Esophagus mucosa (tissue), 1 donor: ENCODE measurements at places on chromosomes 7 and 10. TPM values are rescaled to one million over a fixed set of nuclear protein-coding genes. Genes with fewer than 3 reads are reported as not detected.

DNA sequence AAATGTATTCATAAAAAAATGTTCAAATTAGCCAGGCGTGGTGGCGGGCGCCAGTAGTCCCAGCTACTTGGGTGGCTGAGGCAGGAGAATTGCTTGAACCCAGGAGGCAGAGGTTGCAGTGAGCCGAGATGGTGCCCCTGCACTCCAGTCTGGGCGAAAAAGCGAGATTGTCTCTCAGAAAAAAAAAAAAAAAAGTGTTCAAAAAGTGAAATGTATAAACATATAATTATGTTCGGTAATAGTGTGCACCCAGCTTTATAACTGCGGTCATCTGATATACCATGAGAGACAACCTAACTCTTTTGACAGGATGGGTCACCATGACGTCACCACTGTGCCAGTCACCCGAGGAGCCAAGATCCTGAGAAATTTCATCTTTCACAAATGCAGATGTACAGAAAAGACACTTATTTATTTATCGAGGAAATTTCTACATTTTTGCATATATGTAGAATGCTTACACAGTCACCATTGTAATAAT lies 594 bp upstream of the RP9 start:
- no peak for ATAC-seq

GRCh38 chr7:93566876-93567275 lies 7.6 kb downstream of the CALCR start:
- ATAC-seq: no peak

VSTM4 gene
- 0.68 TPM for total RNA-seq

- ATAC-seq: peak; percentile 98
Observed at GRCh38 chr7:22822486-22823141, at the start of gene TOMM7. TSS of gene TOMM7 (minus strand) at chr7:22822849. CDS start at chr7:22822779, 70 bp downstream.

DNA sequence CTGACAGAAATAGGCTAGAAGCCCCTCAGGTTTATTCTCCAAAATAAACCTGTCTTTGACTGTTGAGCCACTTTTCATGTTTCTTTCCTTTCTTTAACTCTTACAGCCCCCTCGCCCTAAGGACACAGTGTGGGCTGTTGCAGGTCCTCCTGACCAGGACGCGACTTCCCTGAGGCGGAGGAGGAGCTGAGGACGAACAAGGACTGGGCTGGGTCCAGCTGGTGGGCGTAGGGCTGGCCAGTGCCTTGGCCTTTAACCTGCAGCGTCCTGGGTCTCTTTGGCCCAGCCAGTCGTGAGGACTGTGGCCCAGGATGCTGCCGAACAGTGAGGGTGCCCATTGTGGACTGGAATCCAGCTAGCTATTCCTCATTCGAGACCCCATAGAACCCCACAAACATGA lies 13.4 kb upstream of the BMS1 start:
- ATAC-seq: no peak

UCMA gene
- total RNA-seq: not detected
